ENCODE measurements at places on chromosomes 7 and 10.

DNA sequence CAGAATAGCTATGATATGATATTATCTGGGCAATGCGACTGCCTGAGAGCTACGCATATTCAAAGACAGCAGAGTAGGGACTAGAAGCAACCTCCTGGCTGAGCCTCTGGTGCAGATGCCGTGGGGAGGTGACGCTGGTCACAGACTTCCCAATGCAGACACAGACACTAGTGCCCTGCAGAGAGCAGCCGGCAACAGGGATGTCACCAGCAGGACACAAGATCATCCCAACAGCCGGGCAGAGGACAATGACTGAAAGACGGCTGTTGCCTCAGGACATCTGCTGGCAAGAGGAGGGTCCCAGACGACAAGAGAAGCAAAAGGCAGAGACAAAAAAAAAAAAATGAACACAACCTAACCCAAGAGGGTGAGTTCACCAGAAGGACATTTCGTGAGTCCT is 104.6 kb downstream of the CALN1 start:
- no peak for DNase-seq

- no peak for DNase-seq
Observed at GRCh38 chr10:71088054-71088453, 124.3 kb upstream of the UNC5B start.

- DNase-seq = no peak
Observed at GRCh38 chr10:1364151-1364910, 308.1 kb downstream of the WDR37 start.

DNA sequence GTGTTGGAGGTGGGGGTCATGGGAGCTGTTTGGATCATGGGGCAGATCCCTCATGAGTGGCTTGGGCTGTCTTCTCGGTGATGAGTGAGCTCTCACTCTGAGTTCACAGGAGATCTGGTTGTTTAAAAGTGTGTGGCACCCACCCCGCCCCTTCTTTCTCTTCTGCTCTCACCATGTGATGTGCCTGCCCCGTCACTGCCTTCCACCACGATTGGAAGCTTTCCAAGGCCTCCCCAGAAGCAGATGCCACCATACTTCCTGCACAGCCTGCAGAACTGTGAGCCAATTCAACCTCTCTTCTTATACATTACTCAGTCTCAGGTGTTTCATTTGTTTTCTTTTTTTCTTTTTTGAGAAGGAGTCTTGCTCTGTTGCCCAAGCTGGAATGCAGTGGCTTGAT is 170.0 kb downstream of the PTPN20 start:
- DNase-seq = no peak

DNA sequence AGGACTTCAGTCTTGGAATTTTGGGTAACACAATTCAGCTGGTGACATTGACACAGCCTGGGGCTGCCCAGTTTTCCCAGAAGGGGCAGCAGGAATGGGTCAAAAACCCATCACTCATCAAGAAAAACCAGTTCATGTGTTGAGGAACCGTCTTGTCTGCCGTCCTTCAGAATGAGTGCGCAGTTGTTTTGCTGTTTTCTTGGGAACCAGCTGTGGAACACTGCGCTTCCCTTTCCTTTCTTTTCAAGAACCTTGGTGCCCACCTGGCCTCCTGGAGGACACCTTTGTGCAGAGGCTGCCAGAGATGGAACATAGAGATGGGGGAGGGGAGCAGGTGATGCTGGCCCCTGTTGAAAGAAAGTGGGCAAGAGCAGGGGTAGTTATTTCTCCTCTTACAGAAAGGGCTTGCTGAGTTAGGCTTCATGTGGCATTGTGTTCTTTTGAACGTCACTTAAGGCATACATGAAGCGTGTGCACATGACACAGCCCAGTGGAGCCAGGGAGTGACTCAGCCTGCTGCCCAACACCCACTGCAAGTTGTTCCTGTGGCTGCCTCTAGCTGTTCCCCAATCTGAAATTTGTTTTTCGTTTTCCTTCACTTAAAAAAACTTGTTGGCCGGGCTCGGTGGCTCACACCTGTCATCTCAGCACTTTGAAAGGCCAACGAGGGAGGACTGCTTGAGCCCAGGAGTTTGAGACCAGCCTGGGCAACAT is 87.4 kb upstream of the TNS3 start:
- DNase-seq = peak; percentile 96

DNA sequence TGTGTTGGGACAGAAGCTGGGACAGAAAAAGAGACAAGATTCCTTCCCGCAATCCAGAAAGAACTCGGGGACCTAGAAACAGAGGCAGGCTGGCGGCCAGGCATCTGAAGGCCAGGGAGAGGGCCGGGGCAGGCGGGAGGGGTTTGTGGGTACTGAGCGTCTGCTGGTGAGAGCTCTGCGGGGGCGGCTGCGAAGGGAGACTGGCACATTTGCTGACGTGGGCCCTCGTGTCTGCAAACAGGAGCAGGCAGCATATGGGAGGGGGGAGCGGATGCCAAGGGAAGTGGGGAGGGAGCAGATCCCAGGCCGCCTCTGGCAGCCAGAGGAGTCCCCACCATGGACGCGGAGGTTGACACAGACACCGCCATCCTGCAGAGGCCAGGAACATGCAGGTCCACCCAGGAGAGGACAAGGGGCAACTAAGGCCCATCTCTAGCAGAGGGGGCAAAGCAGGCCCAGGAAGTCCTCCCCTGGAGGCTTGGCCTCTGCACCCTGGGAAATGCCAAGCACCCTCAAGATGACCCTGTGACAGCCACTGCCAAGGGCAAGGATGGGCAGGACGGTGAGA is 32.2 kb downstream of the KCNH2 start:
- DNase-seq = no peak

GRCh38 chr10:30447125-30447799 is 13.3 kb downstream of the MAP3K8 start:
- DNase-seq = peak; percentile 95

- peak; percentile 83 for DNase-seq
Observed at GRCh38 chr7:151327659-151328058, 14.0 kb upstream of the NUB1 start.

GRCh38 chr10:121845044-121845784 is 82.6 kb downstream of the ATE1 start:
- no peak for DNase-seq

- DNase-seq = peak; percentile 15
Observed at GRCh38 chr10:96645191-96645721, 58.4 kb upstream of the TM9SF3 start.

DNA sequence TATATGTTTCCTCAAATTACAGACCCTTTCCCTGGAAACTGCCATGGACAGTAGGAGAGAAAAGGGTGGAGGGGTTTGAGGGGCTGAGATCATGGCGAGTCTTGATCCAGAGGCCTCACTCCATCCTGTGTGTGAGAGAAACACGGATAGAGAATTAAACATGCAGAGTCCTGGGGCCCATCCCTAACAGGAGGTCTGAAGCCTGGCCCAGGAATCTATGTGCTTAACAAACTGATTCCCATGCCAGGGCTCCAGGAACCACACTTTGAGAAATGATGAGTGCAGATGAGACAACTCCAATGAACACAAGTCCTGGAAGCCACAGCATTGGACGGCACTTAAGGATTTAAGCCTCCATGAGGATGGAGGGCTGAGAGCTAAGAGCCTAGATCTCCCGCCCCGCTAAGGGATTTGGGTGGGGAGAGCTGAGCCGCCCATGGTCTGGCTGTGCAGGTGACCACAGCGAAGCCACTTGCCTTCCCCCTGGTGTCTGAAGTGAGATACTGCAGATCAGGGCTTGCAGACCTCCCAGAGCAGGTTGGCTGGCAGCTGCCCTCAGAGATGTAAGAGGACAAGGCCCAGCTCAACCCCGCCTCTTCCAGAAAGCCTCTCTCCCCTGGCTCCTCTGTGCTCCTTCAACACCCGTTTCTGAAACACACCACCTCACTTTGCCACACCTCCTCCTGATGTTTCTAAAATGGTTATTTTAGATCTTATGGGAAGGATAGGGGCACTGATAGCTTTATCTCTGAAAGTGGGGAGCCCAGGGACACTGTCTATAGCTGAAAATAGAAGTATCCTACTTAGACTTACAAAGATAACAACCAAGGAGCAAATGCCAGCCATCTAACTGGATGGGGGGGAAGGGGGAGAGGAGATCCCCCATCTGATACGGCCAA is 24.8 kb upstream of the EIF5AL1 start:
- peak; percentile 66 for DNase-seq

DNA sequence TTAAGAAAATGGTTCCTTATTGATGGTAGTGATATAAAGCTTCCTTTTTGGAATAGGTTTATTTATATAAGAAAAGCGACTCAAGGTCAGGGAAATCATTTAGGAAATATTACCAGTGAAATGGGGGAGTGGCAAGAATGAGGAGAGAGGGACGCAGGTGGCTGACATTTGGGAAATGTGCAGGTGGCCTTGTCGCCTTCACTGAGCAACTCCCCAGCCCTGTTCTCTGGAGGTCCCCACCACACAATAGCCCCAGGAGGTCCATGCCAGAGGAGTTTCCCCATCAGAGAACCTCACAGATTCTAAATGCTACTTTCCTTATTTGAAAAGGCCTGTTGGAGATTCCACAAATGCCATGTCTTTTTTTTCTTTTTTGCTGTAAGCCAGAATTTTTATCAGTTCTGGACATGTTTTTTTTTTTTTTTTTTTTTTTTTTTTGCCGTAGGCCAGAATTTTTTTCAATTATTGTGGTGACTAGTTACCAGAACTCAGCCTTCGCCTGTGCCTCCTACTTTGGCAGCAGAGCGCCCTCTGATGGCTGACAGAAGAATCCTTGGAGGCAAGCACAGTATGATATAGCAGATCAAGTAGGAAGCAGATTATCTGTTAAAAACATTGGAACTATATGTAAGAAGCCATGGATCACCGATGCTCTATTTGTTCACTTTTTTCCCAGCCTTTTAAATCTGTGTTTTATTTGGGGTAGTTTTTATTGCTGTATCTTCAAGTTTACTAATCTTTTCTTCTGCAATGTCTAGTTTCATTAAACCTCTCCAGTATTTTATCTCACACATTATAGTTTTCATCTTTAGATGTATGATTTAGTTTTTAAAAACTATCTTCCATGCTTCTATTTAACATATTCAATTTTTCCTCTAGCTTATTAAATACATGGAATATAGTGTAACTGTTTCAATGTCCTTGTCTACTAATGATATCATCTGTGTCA is 18.6 kb downstream of the OPALIN start:
- DNase-seq = peak; percentile 70

- no peak for DNase-seq
Observed at GRCh38 chr10:98538472-98538871, 91.7 kb upstream of the HPS1 start.

- DNase-seq = no peak
Observed at GRCh38 chr7:157977717-157978496, 609.7 kb downstream of the PTPRN2 start.

DNA sequence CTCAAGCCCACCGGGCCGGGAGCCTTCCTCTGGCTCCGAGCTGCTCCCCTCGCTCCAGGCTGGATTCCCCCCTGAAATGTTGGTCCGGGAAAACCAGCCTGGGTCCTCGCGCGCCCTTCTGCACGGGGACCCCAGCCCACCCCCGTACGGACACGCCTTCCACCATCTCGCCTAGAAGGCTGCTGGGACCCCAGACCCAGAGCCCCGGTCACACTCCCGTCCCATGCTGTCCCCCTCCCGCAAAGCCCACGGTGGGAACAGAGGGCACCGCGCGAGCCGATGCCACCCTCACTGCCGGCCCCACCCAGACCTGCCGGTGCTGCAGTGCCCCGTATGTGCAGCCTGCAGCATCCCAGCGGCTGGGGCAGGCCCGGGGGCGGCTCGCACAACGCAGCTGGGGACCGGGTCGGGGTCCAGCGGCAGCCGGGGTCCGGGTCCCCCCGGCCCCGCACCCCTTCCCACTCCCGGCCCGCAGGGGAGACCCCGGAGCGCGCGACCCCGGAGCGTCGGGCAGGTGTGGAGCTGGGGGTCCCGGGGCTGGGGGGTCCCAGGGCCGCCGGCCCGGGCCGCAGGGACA is 871 bp downstream of the SPOCK2 start:
- no peak for DNase-seq

DNA sequence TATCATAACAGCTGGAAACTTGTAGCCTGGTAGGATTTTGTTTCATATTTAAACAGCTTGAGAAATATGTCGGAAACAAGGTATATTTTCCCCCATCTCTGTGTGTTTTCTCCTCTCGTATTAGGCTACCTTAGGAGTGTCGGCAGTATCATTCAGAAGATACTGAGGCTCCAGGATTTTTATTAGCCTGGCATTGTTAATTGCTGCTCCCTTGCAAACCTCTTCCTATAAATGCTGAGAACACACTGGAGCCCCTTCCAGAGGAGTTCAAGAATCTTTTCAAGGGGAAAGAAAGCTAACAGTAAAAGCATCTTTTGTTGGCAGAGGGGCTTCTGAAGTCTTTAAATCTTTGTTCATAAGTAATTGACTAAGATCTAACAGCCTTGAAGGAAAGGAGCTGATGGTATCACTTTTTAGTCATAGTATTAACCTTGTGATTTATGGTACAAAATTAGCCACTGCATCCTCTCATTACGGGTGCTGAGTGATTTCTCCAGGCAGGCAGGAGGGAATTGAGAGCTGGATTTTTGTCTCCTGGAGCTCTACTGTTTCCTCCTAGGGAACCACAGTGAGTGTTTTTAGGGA is 998.7 kb downstream of the LRMDA start:
- DNase-seq = no peak

DNA sequence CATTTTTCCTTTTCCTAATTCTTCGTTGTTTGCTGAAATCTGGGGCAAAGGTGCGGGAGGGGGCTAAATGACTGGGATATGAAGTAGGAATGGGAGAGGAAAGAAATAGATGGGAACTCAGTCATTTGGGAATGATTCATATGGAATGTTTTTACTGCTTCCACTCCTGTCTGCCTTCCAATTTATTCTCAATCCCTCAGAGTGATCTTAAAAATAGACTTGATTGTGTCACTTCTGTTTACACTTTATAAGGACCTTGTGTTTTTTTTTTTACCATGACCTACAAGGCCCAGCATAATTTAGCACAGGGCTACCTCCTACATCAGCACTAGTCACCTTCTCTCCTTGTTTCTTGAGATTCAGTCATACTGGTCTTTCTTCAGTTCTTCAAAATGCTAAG is 97.9 kb downstream of the PTEN start:
- peak; percentile 78 for DNase-seq

DNA sequence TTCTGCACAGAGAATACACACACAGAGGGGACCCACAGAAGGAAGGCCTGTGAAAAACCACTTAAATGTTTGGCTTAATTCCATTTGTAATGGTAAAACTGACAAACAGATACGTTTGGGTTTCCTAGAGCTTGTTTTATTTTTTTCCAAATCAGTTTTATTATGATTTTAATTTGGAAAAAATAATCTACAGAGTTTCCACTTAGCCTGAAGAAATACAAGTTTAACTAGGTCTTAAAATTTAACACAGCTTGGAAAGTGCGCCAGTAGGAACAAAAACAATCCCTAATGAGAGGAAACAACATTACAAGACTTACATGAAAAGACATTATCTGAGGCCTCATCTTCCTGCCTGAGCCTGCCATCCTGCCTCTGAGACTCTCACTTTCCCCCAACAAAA is 58.5 kb upstream of the CARD11 start:
- DNase-seq = no peak
